ENCODE measurements at places on chromosomes 2 and 18. TPM values are rescaled to one million over a fixed set of nuclear protein-coding genes. Genes with fewer than 3 reads are reported as not detected.
A peak's percentile ranks its signal among the peaks of the same experiment; 100 is the strongest.

DNA sequence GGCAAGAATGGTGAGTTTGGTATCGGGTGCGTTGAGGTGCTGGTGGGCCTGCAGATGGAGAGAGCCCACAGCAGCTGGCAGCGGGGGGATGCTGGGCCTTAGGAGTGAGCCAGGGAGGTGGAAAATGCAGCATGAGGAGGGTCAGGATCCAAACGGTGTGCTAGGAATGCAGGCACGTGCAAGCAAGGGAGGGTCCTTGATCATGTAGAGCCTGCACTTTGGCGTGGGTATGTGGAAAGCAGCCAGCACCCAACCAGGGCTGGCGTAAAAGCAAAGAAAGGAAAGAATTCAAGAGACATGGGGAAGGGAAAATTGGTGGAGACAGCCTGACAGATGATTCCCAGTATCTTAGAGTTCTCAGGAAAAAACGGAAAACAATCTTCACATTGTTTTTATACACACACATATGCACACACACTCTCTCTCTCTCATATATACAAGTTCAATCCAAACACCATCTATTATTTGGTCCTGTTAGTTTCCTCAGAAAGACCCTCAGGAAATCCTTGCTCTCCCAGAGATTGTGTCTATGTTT is 46.3 kb downstream of the LTBP1 start:
- DNase-seq: no peak

DNA sequence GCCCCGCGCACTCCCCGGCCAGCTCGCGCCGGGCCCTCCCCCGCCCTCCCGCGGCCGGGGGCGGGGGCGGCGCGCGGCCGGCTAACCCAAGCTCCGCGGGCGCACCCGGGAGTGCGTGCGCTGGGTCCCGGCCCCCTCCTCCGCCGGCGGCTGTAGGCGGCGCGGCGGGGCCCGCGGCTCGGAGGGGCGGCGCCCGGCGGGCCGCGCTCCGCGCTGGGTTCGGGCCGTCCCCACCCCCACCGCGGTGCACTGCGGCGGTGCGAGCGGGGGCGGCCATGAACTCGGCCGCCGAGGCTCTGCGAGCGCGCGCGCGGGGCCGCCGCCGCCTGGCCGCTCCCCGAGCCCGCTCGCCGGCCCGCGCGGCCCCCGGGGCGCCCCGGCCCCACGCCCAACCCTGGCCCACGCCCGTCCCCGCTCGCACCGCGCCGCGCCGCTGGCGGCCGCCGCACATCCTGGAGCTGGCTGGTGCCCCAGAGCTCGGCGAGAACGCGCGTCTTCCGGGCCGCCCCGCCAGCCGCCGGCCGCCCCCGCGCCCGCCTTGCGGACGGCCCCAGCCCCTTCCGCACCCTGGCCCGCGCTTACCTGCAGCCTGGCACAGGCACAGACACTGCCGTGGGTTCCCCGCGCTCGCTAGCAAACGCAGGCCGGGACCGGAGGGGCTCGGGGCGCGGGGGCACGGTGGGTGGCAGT is at the start of gene ZBTB14:
ZBTB14 (minus strand) TSS at position 496 of the 690 bp plus-strand sequence. CDS start 2,480 bp downstream, outside the sequence.
- DNase-seq: peak; percentile 56

GRCh38 chr2:240502430-240503121 is 55.2 kb downstream of the ANKMY1 start:
- DNase-seq: no peak

The PSD4 gene
- polyA plus RNA-seq: 0.06 TPM

The FAM161A gene
- 27.4 TPM for polyA plus RNA-seq

All from GM23338 (cell line).